ENCODE measurements at places on chromosomes 13 and 19.

DNA sequence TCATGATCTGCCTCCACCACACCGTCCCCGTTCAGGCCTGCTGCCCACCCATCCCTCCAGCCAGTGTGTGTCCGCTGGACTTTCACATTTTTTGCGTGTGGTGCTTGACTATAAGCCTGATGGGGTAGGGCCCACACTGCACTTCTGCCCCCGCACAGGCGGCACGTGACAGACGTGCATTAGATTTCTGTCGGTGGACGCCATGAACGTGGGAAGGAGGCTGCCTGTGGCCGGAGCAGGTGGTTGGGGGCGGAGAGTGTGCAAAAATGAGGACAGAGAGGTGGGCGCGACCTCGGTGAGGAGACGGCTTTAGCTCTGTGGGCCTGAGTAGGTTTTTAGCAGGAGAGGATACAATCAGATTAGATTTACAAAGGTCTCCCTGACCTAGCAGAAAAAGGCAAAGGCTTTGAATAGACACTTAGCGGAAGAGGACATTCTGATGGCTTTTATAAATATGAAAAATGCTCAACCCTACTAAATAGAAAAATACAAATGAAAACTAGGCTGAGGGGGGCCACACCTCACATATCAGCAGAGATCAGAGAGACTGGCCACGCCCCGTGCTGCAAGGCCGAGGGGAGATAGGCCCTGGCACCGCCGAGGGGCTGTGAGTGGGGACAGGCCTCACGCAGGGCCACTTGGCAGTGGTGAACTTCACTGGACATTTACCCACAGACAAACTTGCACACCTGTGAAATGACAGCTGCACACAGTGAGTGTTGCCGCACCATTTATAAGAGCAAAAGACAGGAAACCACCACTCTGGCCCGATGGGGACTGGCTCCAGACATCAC is 25.4 kb downstream of the PAK4 start:
- DNase-seq, result no peak

- no peak for DNase-seq
These were observed 7.2 kb downstream of the SHC2 start for GRCh38 chr19:453606-454005.

GRCh38 chr19:30335306-30335886 is 36.8 kb upstream of the ZNF536 start:
- DNase-seq, result no peak

- no peak for DNase-seq
These were observed 96.0 kb downstream of the UBL3 start for GRCh38 chr13:29754473-29754806.

DNA sequence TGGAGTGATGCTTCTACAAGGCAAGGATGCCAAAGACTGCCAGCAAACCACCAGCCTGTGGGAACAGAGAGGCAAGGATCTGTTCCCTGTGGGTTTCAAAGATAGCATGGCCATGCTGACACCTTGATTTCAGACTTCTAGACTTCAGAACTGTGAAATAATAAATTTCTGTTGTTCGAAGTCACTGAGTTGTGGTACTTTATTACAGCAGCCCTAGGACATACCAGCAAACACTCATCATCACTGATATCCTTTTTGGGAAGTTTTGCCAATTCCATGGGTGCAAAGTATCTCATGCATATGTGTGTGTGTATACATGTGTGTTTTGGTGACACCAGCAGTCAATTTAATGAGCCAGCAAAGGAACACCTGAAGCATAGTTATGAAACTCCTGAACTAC is 21.0 kb downstream of the LMO7 start:
- DNase-seq, result no peak

GRCh38 chr13:61600360-61601033 is 184.8 kb upstream of the PCDH20 start:
- DNase-seq, result no peak

DNA sequence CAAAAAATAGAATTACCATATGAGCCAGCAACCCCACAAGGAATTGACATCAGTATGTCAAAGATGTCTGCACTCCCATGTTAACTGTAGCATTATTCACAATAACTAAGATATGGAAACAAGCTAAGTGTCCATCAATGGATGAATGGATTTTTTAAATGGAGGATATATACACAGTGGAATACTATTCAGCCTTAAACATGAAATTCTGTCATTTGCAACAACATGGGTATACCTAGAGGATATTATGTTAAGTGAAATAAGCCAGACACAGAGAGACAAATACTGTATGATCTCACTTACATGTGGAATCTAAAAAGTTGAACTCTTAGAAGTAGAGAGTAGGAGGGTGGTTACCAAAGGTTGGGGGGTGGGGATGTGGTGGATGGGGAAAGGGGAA is 8.0 kb upstream of the ZNF567 start:
- no peak for DNase-seq

- DNase-seq, result no peak
These were observed 2.2 kb upstream of the ZNF256 start for GRCh38 chr19:57949702-57950101.
